ENCODE measurements at places on chromosomes 13 and 19. TPM values are rescaled to one million over a fixed set of nuclear protein-coding genes. Genes with fewer than 3 reads are reported as not detected.
A peak's percentile ranks its signal among the peaks of the same experiment; 100 is the strongest.

Gene NEK5
- 0.05 TPM for polyA plus RNA-seq

Gene ZNF30
- polyA plus RNA-seq: 1.1 TPM

Gene LILRA2
- not detected for polyA plus RNA-seq

Gene KMT2B
- 13.3 TPM for polyA plus RNA-seq

Gene DNAAF3
- 0.39 TPM for polyA plus RNA-seq

Gene CGB2
- not detected for polyA plus RNA-seq

Gene MBD3L2
- polyA plus RNA-seq: not detected

Gene PSG1
- polyA plus RNA-seq: 14.4 TPM

Gene SLC10A2
- polyA plus RNA-seq: not detected

Gene DGKH
- 4.2 TPM for polyA plus RNA-seq

DNA sequence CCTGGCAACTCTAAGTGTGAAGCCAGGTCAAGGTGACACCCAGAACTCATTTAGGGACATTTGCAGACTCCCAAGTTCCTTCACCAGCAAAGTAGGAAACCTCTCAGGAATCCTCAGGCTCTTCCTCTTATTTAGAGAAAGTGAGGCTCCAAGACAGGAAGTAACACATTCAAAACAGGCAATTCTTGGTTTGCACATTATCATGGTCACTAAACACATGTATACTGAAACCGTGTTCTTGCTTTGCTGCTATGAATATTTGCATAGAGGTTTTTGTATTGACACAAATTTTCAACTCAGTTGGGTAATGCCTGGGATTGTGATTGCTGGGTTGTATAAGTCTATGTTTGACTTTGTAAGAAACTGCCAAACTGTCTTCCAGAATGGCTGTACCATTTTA, 13.2 kb upstream of the URI1 start:
- no peak for DNase-seq

GRCh38 chr19:892243-892893, 619 bp downstream of the MED16 start:
- no peak for DNase-seq

DNA sequence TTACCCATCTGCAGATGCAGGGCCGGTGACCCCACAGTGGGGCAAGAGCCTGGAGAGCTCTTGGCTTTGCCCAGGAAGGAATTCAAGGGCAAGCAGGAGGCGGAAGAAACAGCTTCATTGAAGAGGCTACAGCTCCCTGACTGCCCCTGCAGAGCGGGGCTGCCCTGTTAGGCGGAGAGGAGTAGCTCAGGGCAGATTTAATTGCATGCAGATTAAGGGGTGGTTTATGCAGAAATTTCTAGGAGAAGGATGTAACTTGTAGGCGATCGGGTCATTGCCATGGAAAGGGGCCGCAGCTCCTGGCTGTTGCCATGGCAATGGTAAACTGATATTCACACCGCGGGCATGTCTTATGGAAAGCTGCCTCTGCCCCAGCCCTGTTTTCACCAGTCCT, 94.1 kb downstream of the ATP11A start:
- DNase-seq: no peak

- DNase-seq: no peak
These were observed 7.3 kb downstream of the RASAL3 start for GRCh38 chr19:15456871-15457700.

DNA sequence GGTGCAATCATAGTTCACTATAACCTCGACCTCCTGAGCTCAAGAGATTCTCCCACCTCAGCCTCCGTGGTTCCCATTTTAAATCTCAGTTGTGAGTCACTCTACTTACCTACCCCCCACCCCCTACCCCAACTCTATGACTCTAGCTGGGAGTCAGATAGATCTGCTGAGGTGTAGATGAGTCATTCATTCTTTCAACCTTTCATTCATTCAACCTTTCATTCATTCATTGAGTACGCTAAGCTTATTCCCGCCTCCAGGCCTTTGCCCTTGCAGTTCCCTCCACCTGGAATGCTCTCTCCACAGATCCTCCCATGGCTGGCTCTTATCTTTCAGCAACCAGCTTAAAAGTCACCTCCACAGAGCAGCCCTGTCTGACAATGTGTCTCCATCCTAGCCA, 1.1 kb upstream of the MAST1 start:
- no peak for DNase-seq

GRCh38 chr19:51047031-51047335, 12.2 kb upstream of the KLK12 start:
- no peak for DNase-seq

- DNase-seq: no peak
These were observed 333.5 kb downstream of the TSHZ3 start for GRCh38 chr19:31015778-31016177.

- no peak for DNase-seq
These were observed at the start of gene C2CD4C for GRCh38 chr19:408902-409515. C2CD4C (minus strand) TSS chr19:409147; CDS start chr19:408361, 786 bp downstream.

DNA sequence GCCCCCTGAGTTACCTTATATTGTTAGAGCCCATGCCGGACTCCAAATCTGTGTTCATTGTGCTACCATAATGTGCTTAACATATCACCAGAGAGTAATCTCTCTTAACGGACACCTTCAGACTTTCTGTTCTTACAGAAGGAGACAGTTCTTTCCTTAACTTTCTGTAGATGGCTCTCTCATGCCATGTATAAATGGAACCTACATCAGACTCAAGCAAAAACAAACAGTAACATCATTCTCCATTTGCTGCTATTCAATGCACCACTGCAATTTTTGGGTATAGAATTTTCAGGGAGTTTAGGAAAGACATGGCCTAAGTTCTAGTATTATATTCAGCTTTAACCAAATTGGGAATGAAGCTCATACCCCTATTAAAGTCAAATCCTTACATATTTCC, 12.6 kb upstream of the UGGT2 start:
- no peak for DNase-seq

- DNase-seq: no peak
These were observed 2.8 kb upstream of the TNFSF9 start for GRCh38 chr19:6527893-6528543.

DNA sequence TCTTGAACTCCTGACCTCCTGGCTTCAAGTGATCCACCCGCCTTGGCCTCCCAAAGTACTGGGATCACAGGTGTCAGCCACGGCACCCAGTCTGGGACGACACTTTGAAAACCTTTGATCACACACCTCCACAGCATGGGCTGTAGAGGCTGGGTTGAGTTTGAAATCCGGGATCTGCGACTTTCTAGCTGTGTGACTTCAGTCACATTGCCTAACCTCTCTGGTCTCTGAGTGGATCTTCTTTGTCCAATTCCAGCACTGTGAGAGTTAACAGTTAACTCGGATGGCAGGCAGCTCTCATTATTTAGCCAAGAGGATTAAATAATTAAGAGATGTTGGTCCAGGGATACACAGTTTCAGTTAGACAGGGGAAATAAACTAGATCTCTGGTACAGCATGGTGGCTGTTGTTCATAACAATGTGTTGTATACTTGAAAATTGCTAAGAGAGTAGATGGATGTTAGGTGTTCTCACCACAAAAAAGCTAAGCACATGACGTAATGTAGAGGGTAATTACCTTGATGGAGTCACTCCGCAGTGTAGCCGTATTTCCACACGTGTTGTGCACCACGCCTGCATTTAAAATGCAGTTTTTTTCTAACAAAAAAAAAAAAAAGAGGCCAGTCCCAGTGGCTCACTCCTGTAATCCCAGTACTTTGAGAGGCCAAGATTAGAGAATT, 1.9 kb downstream of the GALP start:
- no peak for DNase-seq

GRCh38 chr13:114211446-114212157, 23.1 kb upstream of the CDC16 start:
- no peak for DNase-seq

- no peak for DNase-seq
These were observed 454 bp downstream of the BLVRB start for GRCh38 chr19:40465025-40465556.

DNA sequence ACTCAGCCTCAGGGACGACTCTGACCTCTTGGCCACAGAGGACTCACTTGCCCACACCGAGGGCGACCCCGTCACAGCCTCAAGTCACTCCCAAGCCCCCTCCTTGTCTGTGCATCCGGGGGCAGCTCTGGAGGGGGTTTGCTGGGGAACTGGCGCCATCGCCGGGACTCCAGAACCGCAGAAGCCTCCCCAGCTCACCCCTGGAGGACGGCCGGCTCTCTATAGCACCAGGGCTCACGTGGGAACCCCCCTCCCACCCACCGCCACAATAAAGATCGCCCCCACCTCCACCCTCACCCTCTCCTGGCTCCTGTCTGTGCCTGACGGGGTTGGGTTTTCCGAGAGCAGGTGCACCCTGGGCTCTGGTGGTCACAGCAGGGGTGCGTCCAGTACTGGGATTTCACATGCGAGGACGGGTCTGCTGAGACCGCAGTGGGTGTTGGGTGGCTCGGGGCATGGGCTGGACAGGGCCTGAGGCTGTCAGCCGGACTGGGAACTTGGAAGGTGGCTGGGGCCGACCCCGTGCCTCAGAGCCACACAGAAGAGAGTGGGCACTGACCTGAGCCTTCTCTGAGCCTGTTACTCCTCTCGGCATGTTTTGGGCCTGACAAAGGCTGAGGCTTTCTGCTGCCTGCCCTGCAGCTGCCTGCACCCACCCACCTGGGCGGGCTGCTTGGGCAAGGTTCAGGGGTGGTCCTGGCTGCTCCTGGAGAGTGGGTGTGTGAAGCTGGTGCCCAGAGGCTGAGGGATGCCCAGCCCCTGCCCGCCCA, 6.3 kb upstream of the HCN2 start:
- DNase-seq: no peak

- DNase-seq: no peak
These were observed 34.2 kb downstream of the CEBPG start for GRCh38 chr19:33407716-33408115.

DNA sequence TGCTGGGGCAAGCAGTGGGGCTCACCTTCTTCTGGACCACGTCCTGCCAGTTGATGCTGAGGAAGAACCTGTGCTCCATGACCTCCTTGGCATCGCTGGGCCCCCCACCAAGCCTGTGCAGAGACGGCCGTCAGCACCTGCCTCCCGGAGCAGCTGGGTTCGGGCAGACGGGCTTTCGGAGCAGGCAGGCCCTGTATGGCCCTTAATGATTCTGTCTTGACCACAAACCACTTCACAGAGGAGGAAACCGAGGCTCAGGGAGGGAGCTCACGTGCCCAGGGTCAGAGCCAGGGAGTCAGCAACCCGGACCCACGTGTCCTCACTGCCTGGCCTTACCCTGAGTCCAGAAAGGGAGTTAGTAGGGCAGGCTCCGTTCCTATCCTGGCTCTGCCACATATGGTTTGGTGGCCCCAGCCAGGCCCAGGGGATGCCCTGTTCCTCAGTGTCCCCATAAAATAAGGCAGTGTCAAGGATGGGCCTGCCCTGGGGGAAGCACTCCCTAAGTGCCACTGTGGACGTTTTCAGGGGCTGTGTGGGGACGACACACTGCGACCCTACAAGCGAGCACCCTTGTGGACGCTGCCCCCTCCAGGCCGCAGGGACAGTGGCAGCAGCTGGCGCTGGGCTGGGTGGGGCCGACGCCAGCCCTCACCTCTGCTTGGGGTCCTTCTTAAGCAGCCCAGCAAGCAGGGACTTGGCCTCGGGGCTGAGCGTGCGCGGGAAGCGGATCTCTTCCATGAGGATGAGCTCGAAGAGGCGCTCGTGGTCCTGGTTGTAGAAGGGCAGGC, 8.9 kb upstream of the CCNP start:
- no peak for DNase-seq

DNA sequence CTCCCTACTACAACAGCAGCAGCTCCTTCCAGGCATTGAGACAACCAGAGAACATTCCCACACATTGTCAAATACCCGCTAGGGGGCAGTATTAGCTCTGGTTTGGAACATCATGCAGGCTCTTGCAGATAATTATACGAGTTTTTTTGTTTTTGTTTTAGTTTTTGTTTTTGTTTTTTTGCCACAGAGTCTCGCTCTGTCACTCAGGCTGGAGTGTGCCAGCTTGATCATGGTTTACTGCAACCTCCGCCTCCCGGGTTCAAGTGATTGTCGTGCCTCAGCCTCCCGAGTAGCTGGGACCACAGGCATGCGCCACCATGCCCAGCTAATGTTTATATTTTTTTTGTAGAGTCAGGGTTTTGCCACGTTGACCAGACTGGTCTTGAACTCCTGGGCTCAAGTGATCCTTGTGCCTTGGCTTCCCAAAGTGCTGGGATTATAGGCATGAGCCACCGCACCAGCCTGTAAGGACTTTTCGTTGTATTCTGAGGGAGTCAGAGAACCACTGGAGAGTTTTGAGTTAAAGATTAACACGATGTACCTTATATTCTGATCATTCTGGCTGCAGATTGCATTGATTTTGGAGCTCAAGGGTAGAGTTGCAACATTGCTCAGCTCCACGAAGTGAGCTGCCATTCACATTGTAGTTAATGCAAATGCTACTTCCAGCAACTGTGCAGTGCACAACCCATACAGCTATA, 41.7 kb upstream of the CEACAM20 start:
- peak; percentile 19 for DNase-seq

GRCh38 chr19:14941189-14941588, at the start of gene OR7C2:
OR7C2 (plus strand) TSS chr19:14941489; CDS start chr19:14941489, 0 bp downstream.
- no peak for DNase-seq

DNA sequence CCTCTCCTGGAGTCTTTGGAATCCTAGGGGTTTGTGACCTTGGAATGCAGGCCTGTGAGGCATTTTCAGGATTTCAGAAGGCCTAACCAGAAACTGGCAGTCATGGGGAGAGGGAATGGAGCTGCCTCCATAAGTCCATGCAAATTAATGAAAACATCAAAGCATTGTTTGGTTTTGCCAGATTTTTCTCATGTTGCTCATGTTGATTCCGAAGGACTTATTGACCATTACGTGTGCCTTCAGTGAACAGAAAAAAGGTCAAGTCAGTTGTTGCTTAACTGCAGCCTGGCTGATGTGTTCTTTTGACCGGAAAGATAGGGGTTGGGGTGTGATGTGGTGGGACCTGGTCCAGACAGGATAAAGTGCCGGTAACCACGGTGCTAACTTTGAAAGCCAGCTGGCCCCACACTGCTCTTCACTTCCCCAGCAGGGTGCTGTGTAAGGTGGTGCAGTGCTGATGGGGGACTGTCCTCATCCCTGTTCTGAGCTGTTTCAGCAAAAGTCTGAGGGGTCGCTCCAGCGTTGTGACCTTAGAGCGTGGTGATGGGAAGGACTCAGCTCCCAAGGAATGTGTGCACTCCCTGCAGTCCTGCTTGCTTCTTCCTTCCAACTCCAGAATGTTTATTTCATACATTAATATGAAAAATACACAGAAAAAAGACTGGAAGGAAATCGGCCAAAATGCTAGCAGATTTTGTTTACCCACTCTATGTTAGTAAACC, 3.5 kb downstream of the RNF113B start:
- peak; percentile 96 for DNase-seq

- no peak for DNase-seq
These were observed 10.5 kb downstream of the ZNF112 start for GRCh38 chr19:44345959-44346358.
